Ascending aorta (tissue), 2 donors: ENCODE measurements at places on chromosomes 5 and 9.

DNA sequence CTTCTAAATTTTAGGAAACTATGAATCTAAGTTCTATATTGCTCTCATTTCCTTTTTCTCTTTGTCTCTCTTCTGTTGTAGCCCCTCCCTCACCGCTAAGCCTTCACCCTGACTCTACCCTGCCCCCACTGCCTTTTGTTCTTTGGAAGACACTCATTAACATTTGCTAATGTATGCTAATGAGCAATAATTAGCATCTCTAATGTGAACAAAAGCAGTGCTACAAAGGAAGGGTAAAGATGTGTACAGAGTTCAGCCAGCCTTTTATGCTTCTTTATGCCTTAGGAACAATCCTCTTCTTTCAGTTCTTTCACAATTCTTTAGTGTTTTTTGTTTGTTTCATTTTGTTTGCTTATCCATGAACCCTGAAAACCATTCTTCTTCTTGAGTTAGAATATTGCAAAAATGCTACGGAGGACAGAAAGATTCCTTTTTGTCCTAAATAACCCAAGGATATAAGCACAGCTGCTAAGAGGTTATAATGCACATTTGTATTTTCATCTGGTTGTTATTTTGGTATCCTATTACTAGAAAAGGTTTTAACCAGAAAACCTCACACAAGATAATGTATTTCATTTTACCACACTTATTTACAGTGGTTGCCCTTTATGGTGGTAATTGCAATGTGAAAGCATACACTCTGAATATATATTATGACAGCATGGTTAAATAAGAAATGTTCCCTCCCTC lies 159.3 kb downstream of the TMC1 start:
- H3K27ac ChIP-seq = no peak overlapping the region
- H3K27me3 ChIP-seq = no peaks in the 10 kb centered on the region
- no peaks in the 10 kb centered on the region for H3K36me3 ChIP-seq
- no peak for DNase-seq

DNA sequence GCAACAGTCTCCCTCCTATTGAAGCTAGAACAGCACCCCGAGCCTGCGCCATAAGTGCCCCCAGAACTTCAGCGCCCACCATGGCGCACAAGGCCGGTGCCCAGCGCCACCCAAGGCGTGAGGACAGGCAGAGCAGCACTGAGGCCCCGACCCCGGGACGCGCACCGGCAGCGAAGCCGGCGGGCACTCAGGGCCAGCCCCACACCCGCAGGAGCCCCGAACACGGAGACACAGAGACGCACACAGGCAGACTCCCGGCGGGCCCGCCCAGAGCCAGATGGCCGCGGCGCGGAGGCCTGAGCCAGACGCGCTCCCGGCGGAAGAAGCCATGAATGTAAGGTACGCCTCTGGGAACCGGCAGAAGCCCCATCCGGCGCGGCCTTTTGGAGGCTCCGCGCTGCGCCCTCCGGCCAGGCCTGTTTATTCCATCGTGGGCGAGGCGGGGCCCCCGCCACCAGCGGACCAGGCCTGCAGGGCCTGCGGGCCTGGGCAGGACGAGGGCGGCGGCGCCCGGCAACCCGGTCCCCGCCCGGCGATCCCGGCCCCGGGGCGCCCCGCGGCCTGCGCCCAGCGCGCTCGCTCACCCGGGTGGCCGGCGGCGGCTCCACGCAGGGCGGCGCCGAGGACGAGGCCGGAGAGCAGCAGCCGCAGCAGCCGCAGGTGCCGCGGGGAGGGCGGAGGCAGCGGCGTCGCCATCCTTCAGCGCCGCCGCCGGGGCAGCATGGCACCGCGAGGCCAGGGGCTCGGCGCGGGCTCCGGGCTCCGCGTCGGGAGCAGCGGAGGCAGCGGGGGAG lies 486 bp downstream of the NPDC1 start:
- DNase-seq = no peak
- peaks cover 8% of the 10 kb centered on the region for H3K36me3 ChIP-seq
- H3K4me1 ChIP-seq = peaks cover 20% of the 10 kb centered on the region
- peaks cover 18% of the 10 kb centered on the region for H3K27me3 ChIP-seq

GRCh38 chr5:90994796-90995195 lies 388.3 kb downstream of the ARRDC3 start:
- H3K4me3 ChIP-seq = no peak overlapping the region
- no peaks in the 10 kb centered on the region for H3K27me3 ChIP-seq
- DNase-seq = no peak
- H3K27ac ChIP-seq = no peak overlapping the region

DNA sequence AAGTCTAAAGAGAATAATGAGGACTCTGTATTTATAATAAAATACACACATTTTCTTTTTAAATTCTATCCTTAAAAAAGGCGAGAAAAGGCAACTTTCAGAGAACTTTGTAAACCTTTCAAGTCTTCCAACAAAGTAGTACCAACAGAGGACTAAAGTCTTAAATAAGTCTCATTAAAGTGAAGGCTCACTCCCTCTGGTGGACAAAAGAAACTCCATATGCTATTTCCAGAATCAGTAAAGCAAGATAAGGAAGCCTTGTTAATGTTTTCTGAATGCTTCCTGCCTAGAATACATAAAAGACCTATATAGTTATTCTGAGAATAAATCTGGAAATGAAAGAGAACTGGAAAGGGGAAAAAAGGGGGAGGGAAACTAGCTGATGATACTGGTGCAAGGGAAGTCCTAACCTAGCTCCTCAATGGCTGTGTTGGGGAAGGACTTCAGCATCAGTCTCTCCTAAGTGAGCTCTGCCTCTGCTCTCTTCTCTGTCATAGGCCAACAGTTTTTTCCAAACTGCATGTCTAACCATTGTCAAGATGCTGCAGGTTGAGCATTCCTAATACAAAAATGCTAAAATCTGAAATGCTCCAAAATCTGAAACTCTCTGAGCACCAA lies 7.2 kb downstream of the HMGCS1 start:
- no peaks in the 10 kb centered on the region for H3K4me1 ChIP-seq
- no peaks in the 10 kb centered on the region for H3K27me3 ChIP-seq
- no peak overlapping the region for H3K27ac ChIP-seq
- H3K36me3 ChIP-seq = no peaks in the 10 kb centered on the region

- H3K36me3 ChIP-seq = no peaks in the 10 kb centered on the region
- H3K27ac ChIP-seq = no peak overlapping the region
- H3K4me1 ChIP-seq = no peaks in the 10 kb centered on the region
- DNase-seq = no peak
Observed at GRCh38 chr5:66247176-66247960, 103.3 kb downstream of the SREK1 start.

GRCh38 chr9:112892981-112893380 lies 2.3 kb upstream of the SLC46A2 start:
- H3K27ac ChIP-seq = no peak overlapping the region
- H3K4me3 ChIP-seq = no peak overlapping the region
- H3K36me3 ChIP-seq = no peaks in the 10 kb centered on the region

- H3K4me3 ChIP-seq = no peak overlapping the region
- H3K4me1 ChIP-seq = no peaks in the 10 kb centered on the region
- no peaks in the 10 kb centered on the region for H3K27me3 ChIP-seq
- H3K36me3 ChIP-seq = no peaks in the 10 kb centered on the region
- no peak overlapping the region for H3K27ac ChIP-seq
Observed at GRCh38 chr9:26812217-26812616, 80.4 kb downstream of the CAAP1 start.
